ENCODE measurements at places on chromosomes 2 and 18.

DNA sequence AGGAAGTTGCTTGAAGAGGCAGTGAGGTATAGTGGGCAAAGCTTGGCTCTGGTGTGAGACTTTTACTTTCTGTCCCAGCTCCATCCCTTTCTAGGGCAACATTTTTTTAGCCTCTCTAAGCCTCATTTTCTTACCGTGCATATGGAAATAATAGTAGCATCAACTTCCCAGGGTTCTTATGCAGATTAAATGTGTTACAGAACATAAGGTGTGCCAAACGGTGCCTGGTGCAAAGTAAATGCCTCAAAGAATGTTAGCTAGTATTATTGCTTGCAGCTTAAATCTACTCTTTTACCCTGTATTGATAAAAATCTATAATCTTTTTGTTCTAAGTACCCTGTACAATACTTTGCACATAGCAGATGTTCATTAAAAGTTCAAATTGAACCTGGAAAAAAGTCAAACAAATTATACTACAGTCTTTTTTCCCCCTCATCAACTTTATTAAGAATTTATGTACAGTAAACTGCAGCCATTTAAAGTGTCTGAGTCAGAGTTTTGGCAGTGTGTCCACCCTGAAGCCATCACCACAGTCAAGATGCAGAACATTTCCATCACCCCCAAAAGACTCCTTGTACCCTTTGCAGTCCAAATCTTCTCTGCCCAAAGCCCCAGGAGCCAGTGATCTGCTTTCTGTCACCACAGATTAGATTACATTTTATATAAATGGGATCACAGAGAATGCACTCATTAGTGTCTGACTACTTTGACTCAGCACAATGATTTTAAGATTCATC, 10.6 kb downstream of the MAPRE2 start:
- DNase-seq = no peak

- no peak for DNase-seq
These were observed 266.4 kb downstream of the NAPG start for GRCh38 chr18:10792181-10792580.

DNA sequence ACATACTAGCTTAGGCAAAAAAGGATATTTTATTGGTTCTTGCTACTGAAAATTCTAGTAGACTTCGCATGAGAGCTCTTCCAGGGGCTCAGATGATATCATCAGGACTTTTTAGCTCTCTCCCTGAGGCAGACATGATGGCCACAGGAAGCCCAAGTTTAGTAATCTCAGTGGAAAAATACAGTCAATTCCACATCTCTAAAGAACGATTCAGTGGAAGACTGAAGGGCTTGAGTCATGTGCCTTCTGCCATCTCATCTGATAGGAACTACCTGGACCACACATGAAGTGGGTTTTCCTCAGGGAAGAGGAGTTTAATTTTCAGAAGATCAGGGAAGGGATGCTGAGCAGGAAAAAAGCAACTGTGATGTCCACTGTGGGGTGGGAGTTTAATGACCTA, 117.3 kb downstream of the TTC27 start:
- no peak for DNase-seq

GRCh38 chr2:20065885-20066602, 14.6 kb upstream of the LAPTM4A start:
- DNase-seq = no peak

DNA sequence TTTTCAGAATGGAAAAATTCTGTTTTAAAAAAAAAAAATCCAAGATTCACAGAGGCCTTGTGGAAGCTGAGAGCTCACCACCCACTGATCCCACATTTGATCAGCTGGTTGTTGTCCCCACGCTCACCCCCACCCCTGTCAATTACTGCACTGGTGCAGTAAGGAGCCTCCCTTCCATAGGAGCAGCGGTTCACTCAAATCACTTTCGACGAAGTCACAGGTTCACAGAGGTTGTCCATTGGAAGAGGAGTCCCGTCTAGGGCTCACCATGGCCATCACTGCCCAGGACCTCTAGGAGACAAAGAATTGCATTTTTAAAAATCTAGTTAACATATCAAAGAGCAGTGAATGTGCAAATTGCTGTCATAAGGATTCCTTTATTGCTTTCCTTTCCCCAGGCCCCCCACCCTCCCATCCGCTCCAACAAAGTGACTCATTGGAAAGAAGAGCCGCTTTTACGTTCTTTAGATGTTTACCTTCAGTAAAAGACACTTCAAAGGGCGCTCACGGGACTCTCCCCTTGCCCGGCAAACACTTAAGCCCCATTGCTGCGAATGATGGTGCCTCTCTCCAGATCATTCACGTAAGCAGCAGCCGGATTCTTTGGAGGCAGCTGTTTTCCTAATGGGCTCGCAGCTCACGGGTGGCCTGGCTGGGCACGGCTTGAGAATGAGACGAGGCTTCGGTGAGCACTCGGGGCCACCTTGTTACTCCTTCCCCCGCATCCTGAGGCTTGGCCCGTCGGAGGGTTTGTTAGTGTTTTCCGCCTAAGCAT, 165.5 kb upstream of the SALL3 start:
- no peak for DNase-seq
